ENCODE measurements at places on chromosomes 2 and 18.

DNA sequence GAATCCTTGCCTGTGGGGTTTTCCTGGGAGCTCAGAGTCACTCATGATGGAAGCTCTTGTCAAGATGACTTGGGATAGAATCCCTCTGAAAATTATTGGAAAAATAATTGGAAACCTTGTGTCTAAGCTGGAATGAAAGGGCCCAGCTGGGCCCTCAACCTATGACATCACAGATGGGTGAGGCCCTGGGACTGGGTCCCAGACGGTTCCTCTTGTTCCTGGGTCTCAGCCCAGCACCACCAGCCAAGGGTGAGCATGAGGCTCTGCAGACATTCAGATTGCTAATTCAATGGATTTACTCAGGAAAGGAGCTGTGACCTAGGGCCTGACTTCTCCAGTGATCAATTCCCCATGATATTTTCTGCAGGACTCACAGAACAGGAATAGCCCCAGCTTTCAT is 188.3 kb upstream of the MYT1L start:
- no peaks in the 10 kb centered on the region for H3K4me1 ChIP-seq
- H3K36me3 ChIP-seq: no peaks in the 10 kb centered on the region
- no peak overlapping the region for H3K4me3 ChIP-seq
- no peak for DNase-seq

DNA sequence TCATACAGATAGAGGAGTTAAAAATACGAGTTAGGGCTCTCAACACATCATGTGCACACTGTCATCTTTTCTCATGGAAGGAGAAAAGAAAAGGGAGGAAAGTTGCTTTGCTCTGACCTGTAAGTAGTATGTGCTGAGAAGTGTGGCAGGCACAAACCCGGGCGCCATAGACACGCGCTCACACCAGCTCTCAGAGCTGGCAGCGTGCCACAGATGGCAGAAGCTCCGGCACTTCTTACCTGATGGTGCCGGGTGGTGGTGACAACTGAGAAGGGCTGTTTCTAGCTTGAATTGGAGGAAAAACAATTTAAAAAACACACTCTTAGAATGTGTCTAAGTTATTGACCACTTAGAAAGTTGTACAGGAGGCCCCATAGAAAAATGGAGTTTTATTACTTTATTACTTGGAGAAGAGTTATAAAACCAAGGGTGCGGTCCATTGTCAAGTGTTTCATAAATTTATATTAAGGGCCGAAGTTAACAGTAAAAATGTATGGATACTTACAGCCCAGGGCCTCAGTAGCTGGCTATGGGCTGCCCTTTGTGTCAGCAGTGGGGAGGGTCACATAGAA is 92.2 kb downstream of the DPP4 start:
- no peaks in the 10 kb centered on the region for H3K36me3 ChIP-seq
- peaks cover 9% of the 10 kb centered on the region for H3K4me1 ChIP-seq
- DNase-seq: no peak
- H3K27ac ChIP-seq: no peak overlapping the region
- H3K4me3 ChIP-seq: no peak overlapping the region

DNA sequence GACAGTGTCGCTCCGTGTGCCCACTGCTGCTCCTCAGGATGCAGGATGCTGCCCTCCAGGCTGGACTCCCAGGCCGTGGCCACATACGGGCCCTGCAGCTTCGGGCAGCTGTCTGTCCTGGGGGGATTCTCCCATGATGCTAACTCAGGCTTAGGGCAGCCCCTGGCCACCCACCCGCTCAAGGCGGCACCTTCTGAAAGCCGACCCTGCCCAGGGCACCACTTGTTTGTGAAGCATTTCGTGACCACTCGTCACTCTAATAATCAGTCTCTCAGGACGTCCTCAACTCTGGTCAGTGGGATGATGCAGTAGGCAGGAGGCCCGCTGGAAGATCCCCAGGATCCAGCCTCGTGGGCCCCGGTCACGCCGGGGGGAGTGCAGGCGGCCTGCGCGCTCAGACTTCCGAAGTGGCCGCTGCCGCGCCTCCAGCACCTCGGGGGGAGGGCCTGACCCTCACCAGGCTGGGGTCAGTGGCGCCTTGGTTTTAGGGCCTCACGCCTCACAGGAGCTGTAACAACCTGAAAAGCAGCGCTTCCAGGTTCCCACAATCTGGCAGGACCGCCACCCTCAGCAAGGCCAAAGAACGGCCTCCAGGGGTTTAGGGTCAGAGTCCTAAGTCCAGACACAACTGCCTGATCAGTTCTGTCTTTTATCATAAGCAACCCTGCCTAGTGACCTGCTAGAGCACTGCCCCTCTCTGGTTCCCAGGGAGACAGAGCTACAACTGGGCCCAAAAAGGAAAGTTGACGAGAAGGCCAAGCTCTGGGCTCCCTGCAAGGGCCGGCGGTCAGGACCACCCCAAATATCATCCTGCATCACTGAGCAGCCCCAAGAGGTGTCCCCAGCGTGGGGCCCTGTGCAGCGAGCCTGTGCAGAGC is 53.0 kb downstream of the EIPR1 start:
- no peaks in the 10 kb centered on the region for H3K27me3 ChIP-seq
- no peak overlapping the region for H3K4me3 ChIP-seq
- DNase-seq: no peak
- peaks cover 31% of the 10 kb centered on the region for H3K36me3 ChIP-seq

GRCh38 chr2:11839916-11840315 is 93.5 kb downstream of the LPIN1 start:
- DNase-seq: no peak
- H3K27me3 ChIP-seq: peaks cover 13% of the 10 kb centered on the region
- H3K4me1 ChIP-seq: no peaks in the 10 kb centered on the region

DNA sequence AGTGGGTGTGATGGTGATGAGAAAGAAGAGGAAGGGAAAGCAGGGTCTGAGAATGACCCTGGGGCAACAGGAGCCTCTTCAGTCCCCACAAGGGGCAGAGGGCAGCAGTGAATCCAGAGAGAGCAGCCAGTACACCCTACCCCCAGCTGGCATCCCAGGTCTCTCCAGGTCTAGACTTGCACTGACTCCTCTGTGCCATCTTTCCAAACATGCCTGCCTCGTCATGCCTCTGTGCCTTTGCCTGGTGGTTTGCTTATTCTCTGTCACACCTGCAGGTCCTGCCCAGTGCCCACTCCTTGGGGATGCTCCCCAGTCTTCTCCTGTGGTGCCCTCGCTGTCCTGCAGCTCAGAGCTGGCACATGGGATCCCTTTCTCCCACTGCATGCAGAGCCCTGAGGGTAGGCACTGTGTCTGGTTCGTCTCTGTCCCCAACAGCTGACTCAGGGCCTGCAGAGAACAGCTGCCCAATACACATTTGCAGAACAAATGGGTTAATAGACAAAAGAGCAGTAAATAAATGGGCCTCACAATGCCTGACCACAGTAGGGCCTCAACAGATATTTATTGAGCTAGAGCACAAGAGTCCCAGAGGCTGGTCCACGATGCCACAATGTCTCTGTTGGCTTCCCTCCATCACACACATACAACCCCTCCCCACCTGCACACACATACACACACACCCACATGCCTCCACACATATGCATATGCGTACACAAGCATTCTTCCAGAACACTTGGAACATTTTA is 89.8 kb downstream of the HS1BP3 start:
- H3K4me3 ChIP-seq: no peak overlapping the region
- no peaks in the 10 kb centered on the region for H3K4me1 ChIP-seq
- H3K27ac ChIP-seq: no peak overlapping the region
- H3K36me3 ChIP-seq: no peaks in the 10 kb centered on the region
- DNase-seq: no peak
- H3K27me3 ChIP-seq: no peaks in the 10 kb centered on the region

- no peak overlapping the region for H3K27ac ChIP-seq
- peaks cover 16% of the 10 kb centered on the region for H3K4me1 ChIP-seq
- no peak overlapping the region for H3K4me3 ChIP-seq
- peaks cover 6% of the 10 kb centered on the region for H3K27me3 ChIP-seq
Observed at GRCh38 chr2:102258386-102259074, 52.8 kb upstream of the IL1RL1 start.

DNA sequence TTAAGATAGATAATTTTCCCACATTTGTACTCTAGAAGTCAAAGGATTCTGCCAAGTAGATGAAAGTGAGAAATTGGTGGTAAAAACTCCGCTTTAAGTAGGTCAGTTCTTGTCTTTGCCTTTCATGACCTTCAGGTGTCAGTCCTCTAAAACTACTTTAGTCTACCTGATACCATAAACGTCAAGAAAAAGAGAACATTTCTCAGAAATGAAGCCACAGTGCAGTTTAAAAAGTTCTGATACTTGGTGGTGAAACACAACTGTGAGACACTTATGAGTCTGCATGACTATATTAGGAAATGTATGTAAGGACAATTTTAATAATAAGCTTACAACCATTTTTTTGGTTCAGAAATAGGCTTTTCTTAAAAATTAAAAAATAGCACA is 583.3 kb downstream of the SATB2 start:
- no peaks in the 10 kb centered on the region for H3K4me1 ChIP-seq
- no peak for DNase-seq
- no peak overlapping the region for H3K4me3 ChIP-seq
- H3K36me3 ChIP-seq: no peaks in the 10 kb centered on the region
- no peak overlapping the region for H3K27ac ChIP-seq

- H3K27ac ChIP-seq: no peak overlapping the region
- H3K4me1 ChIP-seq: no peaks in the 10 kb centered on the region
- no peak overlapping the region for H3K4me3 ChIP-seq
- no peaks in the 10 kb centered on the region for H3K27me3 ChIP-seq
- no peak for DNase-seq
Observed at GRCh38 chr2:79960519-79960918, 344.0 kb downstream of the LRRTM1 start.

DNA sequence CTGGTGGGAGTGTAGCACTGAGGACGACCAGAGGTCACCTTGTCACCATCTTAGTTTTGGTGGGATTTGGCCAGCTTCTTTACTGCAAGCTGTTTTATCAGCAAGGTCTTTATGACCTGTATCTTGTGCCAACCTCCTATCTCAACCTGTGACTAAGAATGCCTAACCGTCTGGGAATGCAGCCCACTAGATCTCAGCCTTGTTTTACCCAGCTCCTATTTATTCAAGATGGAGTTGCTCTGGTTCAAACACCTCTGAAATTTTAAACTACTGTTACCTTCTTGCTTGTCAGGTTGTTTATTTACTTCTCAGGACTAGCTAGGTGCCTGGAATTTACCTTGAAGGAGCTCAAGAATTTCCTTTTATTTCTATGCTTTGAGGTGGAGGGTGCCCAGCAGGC is 9.5 kb upstream of the KCNG3 start:
- no peaks in the 10 kb centered on the region for H3K36me3 ChIP-seq
- H3K27ac ChIP-seq: no peak overlapping the region
- H3K27me3 ChIP-seq: no peaks in the 10 kb centered on the region
- DNase-seq: no peak
- H3K4me1 ChIP-seq: no peaks in the 10 kb centered on the region

DNA sequence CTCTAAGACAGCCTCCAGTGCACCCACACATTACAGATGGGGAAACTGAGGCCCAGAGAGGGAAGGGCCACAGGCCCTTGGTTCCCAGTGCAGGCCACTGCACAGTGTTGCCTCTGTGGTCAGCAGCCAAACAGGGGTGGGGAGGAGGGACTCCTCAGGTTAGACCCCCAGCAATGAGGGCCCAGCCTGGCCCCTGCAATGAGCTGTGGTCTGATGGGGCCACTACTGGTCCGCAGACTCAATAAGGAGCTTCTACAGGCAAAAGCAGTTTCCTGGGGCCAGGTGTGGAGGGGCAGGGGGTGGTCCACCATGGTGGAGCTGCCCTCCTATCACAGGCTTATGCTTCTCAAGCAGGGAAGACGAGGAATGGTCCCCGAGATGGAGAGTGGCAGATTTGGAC is 87.6 kb downstream of the HS1BP3 start:
- no peak for DNase-seq
- no peak overlapping the region for H3K4me3 ChIP-seq
- H3K4me1 ChIP-seq: no peaks in the 10 kb centered on the region
- H3K36me3 ChIP-seq: no peaks in the 10 kb centered on the region
- H3K27me3 ChIP-seq: no peaks in the 10 kb centered on the region

DNA sequence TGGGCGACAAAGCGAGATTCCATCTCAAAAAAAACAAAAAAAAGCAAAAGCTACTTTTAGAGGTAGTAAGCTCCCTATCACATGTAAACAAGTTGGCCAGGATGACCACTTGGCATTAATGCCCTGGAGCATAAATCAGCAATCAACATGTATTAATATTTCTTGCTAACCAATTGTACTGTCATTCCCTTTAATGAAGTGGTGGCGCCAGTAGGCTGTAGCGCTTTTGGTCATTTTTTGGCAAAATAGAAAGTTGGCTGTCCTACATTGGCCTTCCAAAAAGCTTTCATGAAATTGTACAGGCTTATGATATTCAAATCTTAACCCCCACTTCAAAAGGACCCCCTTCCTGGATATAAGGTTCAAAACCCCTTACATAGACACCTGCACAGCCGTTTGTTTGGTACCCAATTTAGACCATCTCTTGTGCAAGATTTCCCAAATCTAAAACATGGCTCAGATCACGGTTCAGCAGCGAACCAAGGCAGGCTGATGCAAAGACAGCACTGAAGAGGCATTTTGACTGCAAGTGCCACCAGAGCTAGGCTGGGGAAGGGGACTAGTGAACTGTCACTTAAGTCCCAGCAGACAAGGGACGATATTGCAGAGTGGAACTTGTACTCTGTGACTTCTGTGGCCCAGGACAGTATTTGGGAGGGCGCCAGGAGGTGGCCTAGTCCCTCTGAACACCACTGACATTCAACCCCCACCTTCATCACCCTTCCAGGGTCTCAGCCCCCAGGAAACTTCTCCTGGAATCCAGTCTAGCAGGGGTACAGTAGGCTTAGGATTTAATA is 31.9 kb downstream of the SMAD7 start:
- peaks cover 12% of the 10 kb centered on the region for H3K36me3 ChIP-seq
- no peak overlapping the region for H3K4me3 ChIP-seq
- DNase-seq: no peak
- no peak overlapping the region for H3K27ac ChIP-seq
- H3K27me3 ChIP-seq: no peaks in the 10 kb centered on the region
- peaks cover 39% of the 10 kb centered on the region for H3K4me1 ChIP-seq

DNA sequence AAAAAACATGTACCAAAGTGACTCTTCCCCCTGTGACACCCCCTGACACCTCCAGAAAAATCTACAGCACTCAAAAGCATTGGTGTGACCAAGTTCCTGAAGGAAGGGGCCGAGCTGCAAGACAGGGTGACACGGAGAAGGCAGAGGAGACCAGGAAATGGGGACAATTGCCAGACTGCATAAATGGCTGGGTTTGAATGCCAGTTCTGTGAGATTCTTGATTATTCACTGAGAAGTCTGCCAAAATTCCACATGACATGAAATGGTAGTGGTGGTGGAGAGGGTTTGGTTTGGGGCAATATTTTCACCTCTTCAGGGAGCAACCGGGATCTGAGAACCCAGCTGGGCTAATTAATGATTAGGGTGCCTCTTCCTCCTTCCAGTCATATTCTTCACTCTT is 178.5 kb downstream of the ARL4C start:
- no peak for DNase-seq
- no peak overlapping the region for H3K27ac ChIP-seq
- no peaks in the 10 kb centered on the region for H3K4me1 ChIP-seq
- H3K27me3 ChIP-seq: peaks cover 2% of the 10 kb centered on the region

GRCh38 chr2:11824901-11825828 is 78.7 kb downstream of the LPIN1 start:
- DNase-seq: no peak
- H3K4me3 ChIP-seq: no peak overlapping the region
- peaks cover 17% of the 10 kb centered on the region for H3K36me3 ChIP-seq
- peaks cover 2% of the 10 kb centered on the region for H3K27me3 ChIP-seq
- H3K4me1 ChIP-seq: peaks cover 15% of the 10 kb centered on the region

- DNase-seq: no peak
- no peaks in the 10 kb centered on the region for H3K4me1 ChIP-seq
- H3K27ac ChIP-seq: no peak overlapping the region
- no peak overlapping the region for H3K4me3 ChIP-seq
- no peaks in the 10 kb centered on the region for H3K36me3 ChIP-seq
- no peaks in the 10 kb centered on the region for H3K27me3 ChIP-seq
Observed at GRCh38 chr18:39305766-39306165, 1740.2 kb upstream of the CELF4 start.

Data from CD14-positive monocyte (primary cell).